Gastrocnemius medialis (tissue), 4 donors: ENCODE measurements at places on chromosomes 7 and 10. TPM values are rescaled to one million over a fixed set of nuclear protein-coding genes. Genes with fewer than 3 reads are reported as not detected.

The EXOC6 gene
- 14.5 TPM for total RNA-seq

DNA sequence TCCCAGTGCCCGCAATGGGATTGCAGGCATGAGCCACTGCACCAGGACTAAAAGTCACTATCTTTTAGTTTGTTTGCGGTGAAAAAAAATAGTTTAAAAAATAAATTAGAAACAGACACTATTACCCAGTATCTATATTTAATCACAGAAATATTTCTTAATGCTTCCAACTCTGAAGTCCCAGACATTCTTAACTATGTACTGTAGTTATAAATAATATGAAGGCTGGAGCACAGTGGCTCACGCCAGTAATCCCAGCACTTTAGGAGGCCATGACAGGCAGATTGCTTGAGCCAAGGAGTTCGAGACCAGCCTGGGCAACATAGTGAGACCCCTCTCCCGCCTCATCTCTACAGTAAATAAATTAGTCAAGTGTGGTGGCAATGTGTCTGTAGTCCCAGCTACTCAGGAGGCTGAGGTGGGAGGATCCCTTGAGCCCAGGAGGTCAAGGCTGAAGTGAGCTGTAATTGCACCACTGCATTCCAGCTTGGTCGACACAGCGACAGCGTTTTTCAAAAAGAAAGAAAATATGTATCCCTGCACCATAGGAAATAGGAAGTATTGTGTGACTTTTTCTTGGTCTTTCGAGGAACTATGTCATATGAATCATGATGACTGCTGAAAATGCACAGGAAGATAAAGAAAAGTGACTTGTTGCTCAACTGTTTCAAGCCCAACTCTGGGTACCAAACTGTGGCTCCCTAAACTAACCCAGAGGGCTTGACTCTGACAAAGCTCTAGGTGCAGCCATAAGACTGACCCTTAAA is 74.9 kb upstream of the STEAP1B start:
- H3K27ac ChIP-seq: no peak overlapping the region
- peaks cover 18% of the 10 kb centered on the region for H3K4me1 ChIP-seq
- H3K27me3 ChIP-seq: no peaks in the 10 kb centered on the region
- no peaks in the 10 kb centered on the region for H3K36me3 ChIP-seq
- no peak overlapping the region for H3K4me3 ChIP-seq

DNA sequence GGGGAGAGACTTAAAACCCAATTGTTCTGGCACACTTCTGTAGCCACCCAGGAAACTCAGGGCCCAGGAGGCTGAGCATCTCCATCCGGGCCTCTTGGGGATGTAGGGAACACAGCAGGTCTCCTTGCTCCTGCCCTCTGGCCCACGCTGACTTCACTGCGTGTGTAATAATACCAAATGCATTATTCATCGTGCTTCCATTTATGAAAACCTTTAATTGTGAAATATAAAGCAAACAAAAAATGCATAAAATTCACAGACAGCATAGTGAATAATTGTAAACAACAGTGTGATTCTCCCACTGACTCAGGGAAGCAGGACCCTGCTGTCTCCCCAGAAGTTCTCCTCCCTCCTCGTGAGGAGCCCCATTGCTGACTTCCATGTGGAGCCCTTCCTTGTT is 70.3 kb upstream of the SHH start:
- no peak for DNase-seq
- H3K4me3 ChIP-seq: no peak overlapping the region
- H3K36me3 ChIP-seq: no peaks in the 10 kb centered on the region
- H3K27me3 ChIP-seq: no peaks in the 10 kb centered on the region
- no peaks in the 10 kb centered on the region for H3K4me1 ChIP-seq

DNA sequence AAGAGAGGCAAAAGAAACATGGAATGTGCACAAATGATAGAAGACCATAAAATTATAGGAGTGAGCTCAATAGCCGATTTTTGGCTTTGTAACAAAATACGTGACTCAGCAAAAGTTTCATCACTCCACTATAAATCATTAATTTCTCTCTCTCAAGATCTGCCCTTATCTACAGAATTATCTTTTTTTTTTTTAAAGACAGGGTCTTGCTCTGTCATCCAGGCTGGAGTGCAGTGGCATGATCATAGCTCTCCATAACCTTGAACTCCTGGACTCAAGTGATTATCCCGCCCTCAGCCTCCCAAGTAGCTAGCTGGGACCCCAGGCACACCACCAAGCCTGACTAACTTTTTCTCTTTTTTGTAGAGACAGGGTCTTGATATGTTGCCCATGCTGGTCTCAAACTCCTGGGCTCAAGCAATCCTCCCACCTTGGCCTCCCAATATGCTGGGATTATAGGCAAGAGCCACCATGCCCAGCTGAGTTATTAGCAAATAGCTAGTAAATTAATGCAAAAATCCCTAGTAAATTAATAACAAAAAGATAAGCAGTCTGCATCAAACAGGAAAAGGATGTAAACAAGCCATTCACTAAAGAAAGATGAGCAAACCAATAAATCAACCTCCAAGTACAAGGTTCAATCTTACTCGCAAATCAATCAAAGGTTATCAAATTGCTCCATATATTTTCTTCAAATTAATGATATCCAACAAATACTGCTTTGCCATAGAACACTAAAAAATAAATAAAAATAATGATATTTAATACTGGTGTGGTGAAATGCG is 450.7 kb downstream of the PARD3 start:
- no peak overlapping the region for H3K27ac ChIP-seq
- no peaks in the 10 kb centered on the region for H3K27me3 ChIP-seq
- H3K4me3 ChIP-seq: no peak overlapping the region
- DNase-seq: no peak

GRCh38 chr10:22133749-22134624 is 83.8 kb downstream of the EBLN1 start:
- no peak for DNase-seq
- H3K27me3 ChIP-seq: no peaks in the 10 kb centered on the region
- H3K4me3 ChIP-seq: no peak overlapping the region
- no peaks in the 10 kb centered on the region for H3K36me3 ChIP-seq
- H3K4me1 ChIP-seq: no peaks in the 10 kb centered on the region
- no peak overlapping the region for H3K27ac ChIP-seq

DNA sequence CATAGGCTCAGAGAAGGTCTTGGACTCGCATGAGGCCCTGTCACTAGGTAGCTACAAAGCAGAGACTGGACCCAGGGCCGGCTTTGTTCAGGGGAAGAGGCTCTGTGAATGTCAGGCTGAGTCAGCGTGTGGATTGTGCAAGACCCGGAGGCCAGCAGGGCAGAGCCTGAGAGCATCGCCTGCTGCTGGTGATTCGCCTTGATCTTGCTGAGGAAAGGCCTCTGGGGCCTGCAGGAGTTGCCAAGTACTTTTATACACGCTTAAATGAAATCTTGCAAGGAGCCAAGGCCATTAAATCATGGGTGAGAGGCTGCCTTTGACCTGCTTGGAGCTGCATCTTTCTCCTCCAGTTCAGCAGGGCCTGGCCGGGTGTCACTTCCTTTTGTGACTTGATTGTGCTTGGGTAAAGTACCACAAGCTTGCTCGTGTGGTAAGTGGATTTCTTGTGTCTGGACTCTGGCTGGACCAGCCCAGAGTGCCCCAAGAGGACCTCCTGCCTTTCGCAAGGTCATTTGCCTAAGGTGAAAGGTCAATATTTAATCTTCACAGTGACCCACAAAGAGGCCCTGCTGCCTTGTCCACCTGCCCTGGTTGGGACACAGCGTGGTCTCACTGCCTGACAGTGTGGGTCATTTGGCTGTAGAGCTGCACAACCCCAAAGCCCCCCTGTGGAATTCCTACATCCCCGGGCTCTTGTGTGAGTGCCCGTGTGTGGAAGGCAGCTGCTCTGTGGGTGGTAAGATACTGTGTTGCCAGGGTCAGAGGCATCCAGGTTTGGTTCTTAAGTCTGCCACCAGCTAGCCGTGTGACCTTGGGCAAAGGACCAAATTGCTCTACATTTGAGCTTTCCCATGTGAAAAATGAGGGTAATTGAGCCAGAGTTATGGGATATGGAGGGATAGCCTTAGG is 38.6 kb upstream of the SH2D4B start:
- H3K4me3 ChIP-seq: no peak overlapping the region
- no peaks in the 10 kb centered on the region for H3K36me3 ChIP-seq
- peaks cover 82% of the 10 kb centered on the region for H3K4me1 ChIP-seq
- peak overlapping the region; percentile 84 for H3K27ac ChIP-seq
- DNase-seq: peak; percentile 85
- no peaks in the 10 kb centered on the region for H3K27me3 ChIP-seq

DNA sequence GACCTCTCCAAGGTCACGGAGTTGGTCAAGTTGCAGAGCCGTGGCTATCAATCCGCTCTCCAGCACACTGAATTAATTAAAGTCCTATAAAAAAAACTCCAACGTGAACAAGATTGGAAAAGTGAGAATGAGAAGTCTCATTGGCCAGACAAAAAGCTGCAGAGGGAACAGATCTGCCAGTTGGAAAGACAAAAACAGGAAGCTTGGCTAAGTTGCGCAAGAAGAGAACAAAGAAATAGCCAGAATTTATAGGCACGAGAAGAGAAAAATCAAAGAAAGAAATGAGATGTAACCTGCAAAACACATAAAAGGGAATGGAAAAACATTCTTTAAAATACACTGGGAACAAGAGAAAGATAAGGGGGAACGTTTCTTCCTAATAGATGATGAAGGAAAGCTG is 45.7 kb upstream of the CRTAC1 start:
- no peaks in the 10 kb centered on the region for H3K36me3 ChIP-seq
- no peak for DNase-seq
- no peaks in the 10 kb centered on the region for H3K4me1 ChIP-seq
- no peak overlapping the region for H3K4me3 ChIP-seq

The IGFBP3 gene
- total RNA-seq: 203 TPM

The EBF3 gene
- total RNA-seq: 10.4 TPM
